IMR-90 (cell line): ENCODE measurements at places on chromosomes 3 and 15.
A peak's percentile ranks its signal among the peaks of the same experiment; 100 is the strongest.

DNA sequence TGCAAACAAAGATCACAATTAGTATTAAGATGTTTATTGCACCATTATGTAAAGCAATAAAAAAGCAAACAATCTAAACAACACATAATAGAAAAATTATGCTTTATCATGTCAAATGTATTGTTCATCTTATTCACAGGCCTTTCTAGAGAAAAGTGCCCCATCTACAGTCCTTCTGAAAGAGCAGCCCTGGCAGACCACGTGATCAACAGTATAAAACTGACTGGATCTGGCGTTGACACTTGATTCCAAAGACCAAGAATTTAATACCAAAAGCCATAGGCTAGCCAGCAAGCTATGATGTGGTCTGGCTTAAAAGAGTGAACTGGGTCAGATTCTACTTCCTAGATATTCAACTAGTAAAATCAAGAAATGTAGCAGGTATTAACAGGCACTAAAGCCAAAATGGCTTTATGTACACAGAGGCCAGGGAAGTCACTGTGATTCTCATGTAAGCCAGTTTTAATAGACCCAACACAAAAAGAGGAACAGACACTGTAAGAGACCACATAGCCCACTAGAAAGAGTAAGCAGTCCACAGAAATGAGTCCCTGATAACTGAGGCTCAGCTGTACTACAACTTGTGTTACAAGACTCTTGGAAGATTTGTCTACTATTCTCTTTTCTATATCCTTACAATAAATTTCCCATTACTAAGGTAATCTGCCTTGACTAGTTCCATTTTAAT is 32.5 kb downstream of the DMXL2 start:
- no peaks in the 10 kb centered on the region for H3K36me3 ChIP-seq
- H3K4me3 ChIP-seq, result no peak overlapping the region
- DNase-seq, result no peak
- no peaks in the 10 kb centered on the region for H3K27me3 ChIP-seq
- H3K4me1 ChIP-seq, result no peaks in the 10 kb centered on the region

GRCh38 chr3:61772456-61772855 is 211.1 kb downstream of the PTPRG start:
- H3K27ac ChIP-seq, result no peak overlapping the region
- H3K36me3 ChIP-seq, result no peaks in the 10 kb centered on the region
- peaks cover 8% of the 10 kb centered on the region for H3K4me1 ChIP-seq

GRCh38 chr3:43921056-43921648 is 230.4 kb downstream of the ABHD5 start:
- peaks cover 17% of the 10 kb centered on the region for H3K27me3 ChIP-seq
- H3K36me3 ChIP-seq, result no peaks in the 10 kb centered on the region
- H3K4me1 ChIP-seq, result no peaks in the 10 kb centered on the region
- no peak overlapping the region for H3K27ac ChIP-seq

DNA sequence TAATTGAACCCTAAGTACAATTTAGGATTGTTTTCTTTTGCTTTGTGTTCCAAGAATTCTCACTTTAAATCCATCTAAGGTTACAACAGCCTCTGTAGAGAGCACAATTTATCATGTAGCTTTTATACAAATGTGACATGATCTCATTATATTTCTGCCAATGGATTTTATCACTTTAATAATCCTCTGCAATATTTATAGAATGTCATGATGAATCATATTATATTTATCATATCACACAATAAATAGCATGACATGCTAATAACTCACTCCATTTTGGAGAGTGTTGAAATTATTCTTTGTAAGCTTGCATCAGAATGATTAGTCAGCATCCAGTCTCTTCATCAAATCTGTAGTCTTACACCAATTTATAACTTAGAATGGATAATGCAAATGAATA is 280.6 kb upstream of the ZNF717 start:
- no peak overlapping the region for H3K4me3 ChIP-seq
- no peak overlapping the region for H3K27ac ChIP-seq
- DNase-seq, result peak; percentile 30
- no peaks in the 10 kb centered on the region for H3K36me3 ChIP-seq

DNA sequence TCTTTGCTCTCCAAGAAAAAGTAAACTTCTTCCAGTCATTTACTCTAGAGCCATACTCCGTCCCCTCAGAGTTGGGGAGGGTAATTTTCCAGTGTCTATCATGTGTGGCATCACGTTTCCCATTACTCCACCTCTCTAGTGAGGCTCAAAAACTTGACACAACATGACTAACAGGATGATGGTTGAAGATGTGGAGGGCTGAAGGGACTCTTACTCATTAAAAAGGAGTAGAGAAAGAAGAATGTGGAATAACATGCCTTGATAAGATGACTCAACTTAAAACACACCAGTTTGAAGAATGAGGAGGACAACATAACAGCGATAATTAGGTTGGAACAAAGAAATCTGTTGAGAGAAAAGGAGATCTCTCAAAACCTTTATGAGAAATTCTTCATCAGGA is 894.3 kb downstream of the OTOL1 start:
- H3K4me3 ChIP-seq, result no peak overlapping the region
- no peaks in the 10 kb centered on the region for H3K36me3 ChIP-seq
- H3K4me1 ChIP-seq, result peaks cover 3% of the 10 kb centered on the region; the same call in 1 of the 2 replicates
- no peak overlapping the region for H3K27ac ChIP-seq
- no peaks in the 10 kb centered on the region for H3K27me3 ChIP-seq

DNA sequence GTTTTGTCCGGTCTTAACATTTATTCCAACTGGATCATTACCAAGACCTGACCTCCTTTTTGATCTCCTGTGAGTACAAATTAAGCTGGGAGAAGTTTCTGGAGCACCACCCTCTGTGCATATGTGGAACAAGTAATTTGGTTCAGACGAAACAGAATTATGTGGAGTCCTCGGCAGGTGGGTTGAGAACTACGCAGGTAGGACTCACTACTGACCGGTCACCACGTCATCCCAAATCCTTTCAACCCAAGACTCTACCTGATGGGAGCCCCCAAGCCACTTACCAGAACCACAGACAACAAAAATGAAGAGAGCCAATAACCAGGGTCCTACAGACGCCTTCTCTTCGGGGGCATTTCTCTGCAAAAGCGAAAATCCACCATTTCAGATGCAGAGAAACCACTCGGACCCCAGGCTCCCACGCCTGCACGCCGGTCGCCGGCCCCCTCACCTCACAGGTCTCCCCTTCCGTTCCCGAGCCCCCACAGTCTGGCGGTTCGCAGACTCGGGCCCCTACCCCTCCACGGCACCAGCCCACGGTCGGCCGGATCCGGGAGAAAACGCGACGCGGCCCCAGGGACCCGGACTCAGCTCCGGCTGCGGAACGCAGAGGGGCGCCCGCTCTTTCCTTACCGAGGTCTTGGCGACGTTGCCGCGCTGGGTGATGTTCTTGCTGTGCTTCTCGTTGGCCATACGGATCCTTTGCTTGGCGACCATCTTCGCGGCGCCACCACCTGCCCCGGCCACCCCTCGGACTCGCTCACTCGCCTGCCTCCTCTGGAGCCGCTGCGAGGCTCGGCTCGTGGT is 674 bp downstream of the SERP1 start:
- H3K27ac ChIP-seq, result peak overlapping the region; percentile 87
- no peaks in the 10 kb centered on the region for H3K4me1 ChIP-seq
- no peaks in the 10 kb centered on the region for H3K27me3 ChIP-seq
- no peaks in the 10 kb centered on the region for H3K36me3 ChIP-seq

GRCh38 chr3:149777414-149778214 is 14.7 kb downstream of the ANKUB1 start:
- DNase-seq, result peak; percentile 23
- no peak overlapping the region for H3K27ac ChIP-seq
- H3K4me1 ChIP-seq, result peaks cover 4% of the 10 kb centered on the region
- no peak overlapping the region for H3K4me3 ChIP-seq

DNA sequence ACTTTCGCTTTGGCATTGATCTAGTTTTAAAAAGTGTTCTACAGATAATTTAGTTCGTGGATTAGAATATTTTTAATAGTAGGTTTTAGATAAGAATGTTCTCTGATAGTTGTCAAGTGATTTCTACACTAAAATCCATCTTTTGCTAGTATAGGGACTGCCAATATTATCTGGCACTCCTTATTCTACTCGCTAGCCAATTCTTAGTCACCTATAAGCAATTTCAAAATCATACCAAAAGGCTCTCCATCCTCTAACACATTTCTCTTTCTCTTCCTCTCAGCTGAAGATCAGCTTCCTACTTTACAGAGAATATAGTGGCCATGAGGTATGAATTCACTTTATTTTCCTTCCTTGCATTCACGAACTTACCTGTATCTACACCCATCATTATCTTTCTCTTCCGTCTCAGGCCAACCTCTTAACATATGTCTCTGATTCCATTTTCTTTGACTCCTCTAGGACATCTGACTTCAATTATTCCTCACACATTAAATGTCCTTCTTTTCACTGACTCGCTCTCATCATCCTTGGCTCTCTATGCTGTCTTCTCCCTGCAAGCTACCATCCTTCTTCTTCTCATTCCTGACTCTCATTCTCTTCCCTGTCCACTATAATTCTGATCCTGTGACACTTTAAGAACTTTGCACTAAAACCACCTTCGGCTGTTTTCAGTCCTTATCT is 35.5 kb downstream of the C3orf80 start:
- H3K27ac ChIP-seq, result no peak overlapping the region
- H3K4me1 ChIP-seq, result no peaks in the 10 kb centered on the region
- DNase-seq, result no peak
- no peaks in the 10 kb centered on the region for H3K27me3 ChIP-seq
- no peaks in the 10 kb centered on the region for H3K36me3 ChIP-seq

DNA sequence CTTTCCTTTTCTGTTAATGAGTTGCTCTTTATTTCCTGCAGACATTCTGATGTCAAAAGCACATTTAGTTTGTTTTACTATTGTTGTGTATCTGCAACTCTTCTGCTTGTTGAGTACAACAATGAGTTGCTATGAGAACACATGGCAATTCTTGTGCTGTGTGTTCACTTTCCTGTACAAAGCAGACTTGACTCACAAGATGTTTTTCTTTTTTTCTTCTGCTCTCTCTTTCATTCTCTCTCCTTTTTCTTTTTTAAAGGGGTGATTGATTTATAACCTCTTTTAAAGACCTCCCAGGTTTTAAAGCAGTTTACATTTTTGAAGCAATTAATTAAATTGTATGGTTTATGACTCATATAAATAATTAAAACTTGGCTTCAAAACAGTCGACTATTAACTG is 31.6 kb upstream of the ABHD10 start:
- no peaks in the 10 kb centered on the region for H3K27me3 ChIP-seq
- H3K27ac ChIP-seq, result no peak overlapping the region
- H3K36me3 ChIP-seq, result peaks cover 6% of the 10 kb centered on the region
- peak; percentile 75 for DNase-seq
- no peak overlapping the region for H3K4me3 ChIP-seq

- no peak overlapping the region for H3K27ac ChIP-seq
- H3K4me1 ChIP-seq, result peaks cover 35% of the 10 kb centered on the region
- H3K4me3 ChIP-seq, result no peak overlapping the region
Observed at GRCh38 chr3:124775877-124776276, 45.6 kb downstream of the UMPS start.

- H3K27ac ChIP-seq, result no peak overlapping the region
- peaks cover 4% of the 10 kb centered on the region; the same call in 1 of the 2 replicates for H3K36me3 ChIP-seq
- DNase-seq, result no peak
- H3K4me3 ChIP-seq, result no peak overlapping the region
Observed at GRCh38 chr3:67550541-67550940, 103.9 kb downstream of the SUCLG2 start.

DNA sequence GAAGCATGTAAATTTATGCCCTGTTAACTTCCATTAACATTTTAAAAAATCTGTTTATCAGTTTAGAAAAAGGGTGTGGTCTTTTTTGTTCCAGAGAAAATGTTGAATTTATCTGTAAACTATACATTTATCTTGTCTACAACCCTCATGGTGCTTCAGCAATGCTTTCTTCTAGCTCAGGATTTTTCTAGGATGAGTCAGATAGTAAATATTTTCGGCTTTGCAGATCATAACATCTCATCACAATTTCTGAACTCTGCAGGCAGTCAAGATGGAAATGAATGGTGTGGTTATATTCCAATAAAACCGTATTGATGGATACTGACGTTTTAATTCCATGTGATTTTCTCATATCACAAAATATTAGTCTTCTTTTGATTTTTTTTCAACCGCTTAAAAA is 70.5 kb upstream of the FOXB1 start:
- H3K36me3 ChIP-seq, result no peaks in the 10 kb centered on the region
- H3K4me3 ChIP-seq, result no peak overlapping the region
- no peak overlapping the region for H3K27ac ChIP-seq
- H3K4me1 ChIP-seq, result no peaks in the 10 kb centered on the region
- no peaks in the 10 kb centered on the region for H3K27me3 ChIP-seq
